ENCODE measurements at places on chromosomes 1 and 21.

GRCh38 chr1:61181067-61182038, 99.0 kb downstream of the NFIA start:
- no peak for DNase-seq

DNA sequence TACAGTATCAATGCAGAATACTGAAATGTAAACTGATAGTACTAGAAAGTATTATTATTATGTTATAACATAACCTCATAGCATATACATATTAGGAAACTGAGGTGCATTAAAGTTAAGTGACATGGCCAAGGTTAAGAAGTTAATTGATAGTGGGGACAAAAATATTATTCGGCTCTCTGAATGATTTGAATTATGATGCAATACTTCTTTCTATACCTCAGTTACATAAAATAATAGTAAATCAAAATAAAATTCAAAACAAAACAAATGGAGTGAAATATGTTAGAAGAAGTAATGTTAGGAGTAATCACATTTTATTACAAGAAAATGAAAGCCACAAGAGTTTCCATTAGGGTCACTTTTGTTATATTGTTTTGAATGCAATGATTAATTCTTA, 455.2 kb downstream of the PLA2G4A start:
- no peak for DNase-seq

- DNase-seq, result peak; percentile 13
These were observed at the start of gene GBP4 for GRCh38 chr1:89198491-89199072. Gene GBP4, minus strand, starts transcription at chr1:89198942. Its CDS starts 108 bp downstream, at chr1:89198834.

- no peak for DNase-seq
These were observed 239.7 kb upstream of the PLD5 start for GRCh38 chr1:242764161-242764560.

DNA sequence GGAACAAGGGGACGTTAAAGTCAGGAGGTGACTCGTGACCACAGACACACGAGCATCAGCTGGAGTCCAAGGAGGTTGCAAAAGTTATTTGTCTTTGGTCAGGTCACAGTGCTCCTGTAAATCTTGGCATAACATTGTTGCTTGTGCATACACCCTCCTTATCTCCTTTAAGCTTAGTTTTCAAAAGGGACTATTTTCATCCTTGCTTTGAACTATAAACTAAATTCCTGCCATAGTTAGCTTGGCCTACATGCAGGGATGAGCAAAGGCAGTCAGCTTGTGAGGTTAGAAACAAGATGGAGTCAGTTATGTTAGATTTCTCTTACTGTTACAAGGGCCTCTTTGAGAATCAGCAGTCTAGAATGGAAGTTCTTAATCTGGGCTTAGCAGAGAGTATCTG, 28.0 kb upstream of the FASLG start:
- no peak for DNase-seq

- no peak for DNase-seq
These were observed 62.0 kb upstream of the USP25 start for GRCh38 chr21:15667819-15668218.

Data from effector memory CD4-positive, alpha-beta T cell (primary cell).